Urinary bladder (tissue), 4 donors: ENCODE measurements at places on chromosomes 5 and 9. TPM values are rescaled to one million over a fixed set of nuclear protein-coding genes. Genes with fewer than 3 reads are reported as not detected.

DNA sequence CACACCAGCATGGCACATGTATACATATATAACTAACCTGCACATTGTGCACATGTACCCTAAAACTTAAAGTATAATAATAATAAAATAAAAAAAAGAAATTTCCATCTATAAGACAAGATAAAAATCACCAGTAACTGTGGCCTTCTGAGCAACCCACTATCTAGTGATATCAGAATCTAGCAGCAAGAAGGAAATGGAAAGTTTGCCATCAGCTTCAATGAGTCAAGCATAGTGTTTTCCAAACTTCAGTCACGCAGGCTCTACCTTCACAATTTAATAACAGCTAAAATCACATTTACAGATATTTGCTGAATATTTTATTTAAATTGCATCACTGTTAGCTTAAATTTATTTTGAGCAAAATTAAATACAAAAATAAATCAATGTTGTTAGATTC lies 345.3 kb upstream of the CD180 start:
- no peak for DNase-seq

DNA sequence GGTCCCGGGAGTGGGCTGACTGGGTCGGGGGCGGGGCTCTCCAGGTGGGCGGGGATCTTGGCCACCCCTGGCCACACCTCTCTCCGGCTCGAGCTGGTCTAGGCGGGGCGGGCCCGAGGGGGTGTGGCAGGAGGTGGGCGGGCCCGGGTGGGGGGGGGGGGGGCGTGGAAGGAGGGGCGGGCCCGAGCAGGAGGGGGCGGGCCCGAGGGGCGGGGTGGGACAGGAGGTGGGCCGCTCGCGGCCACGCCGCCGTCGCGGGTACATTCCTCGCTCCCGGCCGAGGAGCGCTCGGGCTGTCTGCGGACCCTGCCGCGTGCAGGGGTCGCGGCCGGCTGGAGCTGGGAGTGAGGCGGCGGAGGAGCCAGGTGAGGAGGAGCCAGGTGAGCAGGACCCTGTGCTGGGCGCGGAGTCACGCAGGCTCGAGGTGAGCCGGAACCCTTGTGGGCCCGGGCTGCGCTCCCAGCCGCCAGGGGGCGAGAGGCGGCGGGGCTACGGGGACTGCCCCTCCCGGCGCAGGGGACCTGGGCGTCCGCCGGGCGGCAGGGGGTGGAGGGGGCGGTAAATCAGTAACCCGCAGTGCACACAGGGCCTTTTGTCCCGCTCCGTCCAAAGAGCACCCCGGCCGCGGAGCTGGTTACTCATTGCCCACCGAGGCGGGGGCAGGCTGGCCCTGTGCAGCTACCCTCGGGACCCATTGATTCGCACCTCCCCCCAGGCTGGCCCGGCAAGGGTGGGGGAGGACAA lies at the start of gene FGFR4:
Gene FGFR4, plus strand, starts transcription at position 262 of the 744 bp plus-strand sequence. CDS start 2,688 bp downstream, outside the sequence.
- peak; percentile 21 for DNase-seq

DNA sequence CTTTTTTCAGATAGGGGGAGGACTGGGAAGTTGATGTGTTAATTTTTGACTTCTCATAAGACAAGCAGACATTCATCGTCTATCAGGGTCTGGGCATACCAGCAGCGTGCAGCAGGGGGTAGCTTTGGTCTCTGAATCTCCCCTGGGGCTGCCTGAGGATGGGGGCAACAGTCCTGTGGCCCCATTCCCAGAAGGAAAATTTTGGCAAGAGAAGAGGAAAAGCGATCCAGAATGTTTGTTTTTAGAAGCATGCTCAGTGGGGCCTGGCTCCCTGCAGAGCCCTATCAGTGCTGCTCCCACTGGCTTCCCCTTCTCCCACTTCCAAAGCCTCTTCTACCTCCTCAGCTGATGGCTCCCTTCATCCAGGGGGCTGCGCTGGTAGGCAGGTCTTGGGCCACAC lies 194.8 kb upstream of the IL12B start:
- no peak for DNase-seq

DNA sequence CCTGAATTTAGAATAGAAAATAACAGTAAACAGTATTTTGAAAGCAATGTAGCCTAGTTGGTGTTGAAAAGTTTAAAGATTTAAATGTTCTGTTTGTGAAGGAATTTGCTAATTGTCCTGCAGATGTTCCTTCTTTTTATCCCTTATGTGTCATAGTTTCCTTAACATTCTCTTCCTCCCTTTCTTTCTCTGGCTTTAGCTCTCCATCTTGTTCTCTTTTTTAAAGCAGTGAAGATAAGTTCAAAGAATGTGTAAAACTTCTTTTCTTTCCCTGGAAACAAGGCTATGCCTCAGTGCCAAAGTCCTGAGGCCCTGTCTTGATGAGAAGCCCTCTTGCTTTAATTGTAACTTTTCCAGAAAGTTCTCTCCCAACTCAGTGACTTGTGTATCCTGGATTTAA lies 24.4 kb upstream of the GAS1 start:
- no peak for DNase-seq

DNA sequence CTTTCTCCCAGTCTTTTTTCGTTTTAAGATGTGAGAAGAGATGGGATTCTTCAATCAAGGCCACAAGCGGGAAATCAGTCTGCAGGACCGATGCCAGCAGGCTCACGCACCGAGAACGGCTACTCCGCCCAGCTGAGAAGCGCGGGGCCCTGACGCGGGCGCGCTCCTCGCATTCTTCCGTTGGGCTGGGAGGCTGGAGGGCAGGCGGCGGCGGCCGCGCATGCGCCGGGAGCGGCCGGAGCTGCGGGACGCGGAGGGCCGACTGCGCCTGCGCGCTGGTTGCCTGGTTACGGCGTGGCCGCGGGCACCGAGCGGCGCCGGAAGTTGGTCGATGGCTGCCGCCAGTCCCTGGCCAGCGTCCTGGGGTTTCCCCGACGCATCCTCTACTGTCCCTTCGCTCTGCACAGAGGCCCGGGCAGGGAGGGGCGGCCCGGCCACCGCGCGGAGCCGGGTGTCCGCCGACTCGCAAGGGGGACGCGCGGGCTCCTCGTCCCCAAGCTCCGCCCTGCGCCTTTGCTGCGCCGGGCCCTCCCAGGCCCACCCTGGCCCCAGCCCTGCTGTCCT lies 831 bp upstream of the SEC16A start:
- peak; percentile 84 for DNase-seq

DNA sequence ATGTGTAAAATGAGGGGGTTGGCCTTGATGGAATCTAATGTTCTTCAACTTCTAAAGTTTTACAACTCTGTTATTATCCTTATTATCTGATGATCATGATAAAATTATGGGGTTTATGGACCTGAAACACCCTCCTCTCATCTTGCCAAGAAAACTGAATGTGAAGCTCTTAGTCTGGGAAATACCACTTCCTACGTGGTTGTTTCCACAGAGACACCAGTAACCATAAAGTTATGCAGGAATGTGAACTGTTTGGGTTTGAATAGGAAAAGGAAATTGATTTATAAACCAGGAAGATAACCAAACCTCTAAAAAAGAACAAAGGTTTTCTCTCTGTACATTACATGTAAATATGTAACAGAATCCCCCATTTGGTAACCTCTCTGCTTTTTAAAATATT lies 28.3 kb upstream of the RAI14 start:
- DNase-seq = no peak

Gene ACTBL2
- not detected for total RNA-seq
